GM23248 (cell line): ENCODE measurements at places on chromosomes 5 and 9. TPM values are rescaled to one million over a fixed set of nuclear protein-coding genes. Genes with fewer than 3 reads are reported as not detected.

IL31RA gene
- 0.89 TPM in 1 of 2 replicates, not detected in the other for total RNA-seq

DNA sequence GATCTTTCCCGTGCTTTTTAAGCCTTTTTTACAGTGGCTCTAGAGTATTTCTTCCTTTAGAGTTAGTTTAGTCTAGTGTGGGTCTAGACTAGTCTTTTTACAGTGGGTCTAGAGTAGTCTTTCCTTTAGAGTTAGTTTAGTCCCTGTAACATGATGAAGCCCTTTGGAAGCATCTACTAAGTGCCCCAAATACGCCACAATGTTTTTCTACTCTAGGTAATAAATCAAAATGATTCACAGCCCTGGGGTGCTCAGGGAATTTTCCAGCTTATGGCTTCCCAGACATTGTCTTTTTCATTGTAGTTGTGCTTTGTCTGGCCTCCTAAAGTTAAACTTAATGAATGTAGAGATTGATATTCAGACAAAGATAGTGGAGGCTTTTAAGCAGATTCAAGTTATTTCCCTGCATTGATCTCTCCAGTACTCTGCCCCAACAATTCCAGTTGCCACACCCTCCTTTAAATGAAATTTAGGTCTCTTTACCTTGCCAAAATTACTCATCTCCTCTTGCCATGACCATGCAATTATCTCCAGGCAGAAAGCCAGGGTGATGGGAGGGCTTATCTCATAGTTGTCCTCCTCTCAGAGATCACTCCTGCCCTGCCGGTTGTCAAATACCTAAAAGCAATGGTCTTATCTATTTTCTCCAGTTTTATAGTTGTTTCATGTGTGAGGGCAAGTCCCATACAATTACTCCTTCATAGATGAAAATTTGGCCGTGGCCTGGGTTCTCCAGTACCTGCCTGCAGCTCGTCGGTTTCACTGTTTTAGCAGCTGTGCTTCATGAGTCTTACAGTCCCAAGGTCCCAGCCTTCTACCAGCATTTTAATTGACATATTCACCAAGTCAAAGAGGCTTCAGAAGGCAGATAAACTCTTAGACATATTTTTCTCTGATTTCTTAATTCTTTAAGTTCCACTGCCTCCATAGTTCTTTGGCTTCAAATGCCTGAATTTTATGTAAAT is 794.0 kb upstream of the COX7C start:
- H3K27ac ChIP-seq = no peak overlapping the region
- H3K27me3 ChIP-seq = no peaks in the 10 kb centered on the region
- H3K4me3 ChIP-seq = no peak overlapping the region
- no peaks in the 10 kb centered on the region for H3K36me3 ChIP-seq
- DNase-seq = no peak

GRCh38 chr9:86843206-86843605 is 104.1 kb downstream of the GAS1 start:
- H3K36me3 ChIP-seq = no peaks in the 10 kb centered on the region
- DNase-seq = no peak
- H3K27me3 ChIP-seq = no peaks in the 10 kb centered on the region
- H3K27ac ChIP-seq = no peak overlapping the region
- no peaks in the 10 kb centered on the region; the same call in 1 of the 2 replicates for H3K4me1 ChIP-seq
- H3K4me3 ChIP-seq = no peak overlapping the region

- H3K27me3 ChIP-seq = no peaks in the 10 kb centered on the region
- H3K4me1 ChIP-seq = peaks cover 13% of the 10 kb centered on the region
- no peak overlapping the region for H3K4me3 ChIP-seq
- no peak overlapping the region for H3K27ac ChIP-seq
- no peaks in the 10 kb centered on the region for H3K36me3 ChIP-seq
Measured at GRCh38 chr9:37908283-37908682, 4.4 kb upstream of the SLC25A51 start.

WDR38 gene
- not detected in 2 replicates for total RNA-seq

CDKN2B-AS1 gene
- total RNA-seq = 1.3 and 4.1 TPM in 2 replicates

PCDHB6 gene
- total RNA-seq = 0.22 and 0.38 TPM in 2 replicates

DNA sequence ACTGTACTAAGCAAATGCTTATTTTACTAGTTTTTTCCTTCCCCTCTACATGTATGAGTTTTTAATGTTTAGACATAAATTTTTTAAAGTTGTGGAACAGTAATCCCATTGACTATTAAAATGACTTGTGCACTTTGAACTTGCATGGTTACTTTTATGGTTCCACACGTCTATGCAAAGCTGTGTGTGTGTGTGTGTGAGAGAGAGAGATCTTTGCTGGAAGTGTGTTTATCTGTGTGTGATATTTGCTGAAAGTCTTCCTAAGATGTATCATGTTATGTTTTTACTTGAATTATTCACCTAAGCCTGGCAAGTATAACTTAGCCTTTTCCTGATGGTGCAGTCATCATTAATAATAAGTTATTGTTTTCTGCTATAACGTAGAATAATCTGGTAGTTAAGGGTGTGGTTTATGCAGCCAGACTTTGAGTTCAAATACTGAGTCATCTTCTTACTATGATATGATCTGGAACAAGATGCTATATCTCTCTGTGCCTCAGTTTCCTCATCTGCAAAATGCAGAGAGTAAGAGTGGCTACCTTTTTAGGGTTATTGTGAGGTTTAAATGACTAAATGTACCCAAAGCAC is 138.6 kb downstream of the SMARCA2 start:
- no peak overlapping the region for H3K27ac ChIP-seq
- peak; percentile 15 for DNase-seq
- peaks cover 9% of the 10 kb centered on the region for H3K4me1 ChIP-seq
- H3K27me3 ChIP-seq = no peaks in the 10 kb centered on the region
- H3K36me3 ChIP-seq = no peaks in the 10 kb centered on the region

DNA sequence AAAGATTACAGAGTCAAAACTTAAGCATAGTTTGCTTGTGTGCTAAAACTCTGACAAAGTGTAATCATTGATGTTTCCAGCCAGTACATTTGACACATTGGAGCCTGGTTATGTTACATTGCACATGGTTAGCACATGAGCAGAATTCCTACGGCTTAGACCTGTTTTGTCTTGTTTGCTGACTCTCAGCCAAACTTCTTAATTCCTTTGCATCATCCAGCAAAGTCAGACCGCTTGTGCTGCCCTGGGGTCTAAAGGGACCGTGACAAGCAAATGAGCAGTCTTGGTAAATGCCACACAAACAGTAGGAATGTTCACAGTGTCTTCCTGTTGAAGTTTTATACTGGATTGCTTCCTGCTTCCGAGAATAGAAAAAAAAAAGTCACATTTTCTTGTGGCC is 72.0 kb upstream of the ENTREP1 start:
- DNase-seq = peak; percentile 17
- no peaks in the 10 kb centered on the region for H3K4me1 ChIP-seq
- H3K27ac ChIP-seq = no peak overlapping the region
- H3K27me3 ChIP-seq = no peaks in the 10 kb centered on the region
- H3K36me3 ChIP-seq = no peaks in the 10 kb centered on the region

CAPSL gene
- total RNA-seq = 4.5 TPM in 1 of 2 replicates, not detected in the other

DNA sequence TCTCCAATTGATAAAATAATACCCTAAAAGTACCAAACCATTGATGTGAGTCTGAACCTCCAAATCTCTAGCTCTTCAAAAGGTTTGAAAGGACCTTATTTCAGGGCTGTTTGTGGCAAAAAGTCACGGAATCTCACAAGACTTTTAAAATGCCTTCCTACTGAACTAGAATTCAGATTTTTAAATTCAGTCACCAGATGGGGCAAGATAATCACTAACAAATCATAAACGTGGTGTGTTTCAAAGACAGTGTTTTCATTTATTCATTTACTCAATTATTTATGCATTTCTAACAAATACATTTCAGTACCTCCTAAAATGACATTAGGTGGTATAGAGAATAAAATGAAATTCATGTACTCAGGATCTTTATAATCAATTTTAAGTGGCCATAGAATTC is 68.2 kb upstream of the SMC2 start:
- H3K4me3 ChIP-seq = no peak overlapping the region
- peak; percentile 25 for DNase-seq
- no peaks in the 10 kb centered on the region for H3K27me3 ChIP-seq
- 0 out of 2 replicates have a peak, but pooled peaks cover 5% of the 10 kb centered on the region for H3K4me1 ChIP-seq
- no peaks in the 10 kb centered on the region for H3K36me3 ChIP-seq
- no peak overlapping the region for H3K27ac ChIP-seq

- DNase-seq = peak; percentile 60
- H3K4me1 ChIP-seq = peaks cover 12% of the 10 kb centered on the region; the same call in 1 of the 2 replicates
- no peaks in the 10 kb centered on the region for H3K27me3 ChIP-seq
- H3K4me3 ChIP-seq = no peak overlapping the region
Measured at GRCh38 chr5:31021181-31021624, 172.3 kb upstream of the CDH6 start.

GRCh38 chr9:20379804-20380225 is 242.5 kb downstream of the MLLT3 start:
- no peak overlapping the region for H3K27ac ChIP-seq
- no peaks in the 10 kb centered on the region for H3K27me3 ChIP-seq
- no peak for DNase-seq
- peaks cover 3% of the 10 kb centered on the region; the same call in 1 of the 2 replicates for H3K36me3 ChIP-seq
- H3K4me3 ChIP-seq = no peak overlapping the region

BTNL3 gene
- total RNA-seq = not detected in 2 replicates

ELOVL7 gene
- total RNA-seq = not detected in 2 replicates

- no peaks in the 10 kb centered on the region for H3K27me3 ChIP-seq
- H3K27ac ChIP-seq = no peak overlapping the region
- no peak for DNase-seq
- H3K36me3 ChIP-seq = no peaks in the 10 kb centered on the region
- no peaks in the 10 kb centered on the region for H3K4me1 ChIP-seq
- no peak overlapping the region for H3K4me3 ChIP-seq
Measured at GRCh38 chr5:11594021-11594420, 310.2 kb downstream of the CTNND2 start.

- no peak for DNase-seq
- H3K4me1 ChIP-seq = peaks cover 17% of the 10 kb centered on the region
- no peak overlapping the region for H3K4me3 ChIP-seq
- no peaks in the 10 kb centered on the region for H3K27me3 ChIP-seq
- no peak overlapping the region for H3K27ac ChIP-seq
- H3K36me3 ChIP-seq = peaks cover 56% of the 10 kb centered on the region
Measured at GRCh38 chr9:18703151-18703900, 229.4 kb downstream of the ADAMTSL1 start.

DNA sequence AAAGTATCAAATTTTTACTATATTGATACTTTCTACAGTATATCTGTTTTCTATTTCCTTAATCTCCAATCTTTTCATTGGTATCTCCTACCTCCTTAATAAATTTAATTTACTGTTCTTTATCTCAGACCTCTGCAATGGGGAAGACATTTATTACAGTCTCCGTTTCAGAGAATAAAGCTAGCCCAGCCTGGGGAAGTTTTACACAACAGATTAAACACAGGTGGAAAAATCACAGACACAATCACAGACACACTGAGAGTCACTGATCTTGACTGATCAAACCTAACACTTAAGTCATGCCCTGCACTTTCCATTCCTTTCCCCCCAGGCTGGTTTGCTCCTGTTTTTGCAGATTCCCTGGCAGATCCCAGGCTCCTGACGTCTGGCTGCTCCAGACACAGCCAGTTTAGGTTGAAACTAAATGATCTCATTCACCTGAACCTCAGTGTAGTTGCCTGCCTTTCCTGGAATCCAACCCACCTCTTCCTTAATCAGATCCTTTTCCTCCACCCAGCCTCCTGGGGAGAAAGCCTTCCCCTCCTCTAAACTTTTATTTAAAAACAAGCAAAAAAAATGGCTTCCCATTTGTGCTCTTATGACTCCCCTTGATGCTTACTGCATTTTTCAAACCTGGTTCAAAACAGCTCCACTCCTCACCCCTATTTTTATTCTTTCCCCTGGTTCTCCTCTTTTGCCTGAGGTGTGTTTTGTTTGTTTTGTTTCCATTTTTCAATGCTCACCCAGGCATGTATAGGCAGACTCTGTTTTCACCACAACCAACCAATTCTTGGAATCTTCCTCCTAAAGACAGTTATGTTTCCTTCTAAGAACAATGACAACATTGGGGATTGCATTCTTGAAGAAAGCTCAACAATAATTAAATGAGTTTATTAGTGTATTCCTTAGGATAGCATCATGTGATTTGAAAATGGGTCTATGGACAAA is 29.5 kb upstream of the OSMR start:
- H3K4me3 ChIP-seq = no peak overlapping the region
- H3K4me1 ChIP-seq = no peaks in the 10 kb centered on the region
- DNase-seq = no peak
- H3K36me3 ChIP-seq = peaks cover 9% of the 10 kb centered on the region; the same call in 1 of the 2 replicates
- no peak overlapping the region for H3K27ac ChIP-seq

- H3K27ac ChIP-seq = no peak overlapping the region
- H3K36me3 ChIP-seq = no peaks in the 10 kb centered on the region
- peak; percentile 49 for DNase-seq
- no peaks in the 10 kb centered on the region for H3K27me3 ChIP-seq
- peaks cover 12% of the 10 kb centered on the region; the same call in 1 of the 2 replicates for H3K4me1 ChIP-seq
Measured at GRCh38 chr9:4933177-4933576, 51.9 kb upstream of the JAK2 start.

AIF1L gene
- total RNA-seq = not detected in 2 replicates

- H3K4me1 ChIP-seq = peaks cover 22% of the 10 kb centered on the region
- H3K27ac ChIP-seq = no peak overlapping the region
- no peaks in the 10 kb centered on the region for H3K27me3 ChIP-seq
- H3K4me3 ChIP-seq = no peak overlapping the region
- no peaks in the 10 kb centered on the region for H3K36me3 ChIP-seq
- DNase-seq = no peak
Measured at GRCh38 chr9:16214677-16215352, 655.7 kb downstream of the BNC2 start.

CHMP5 gene
- 65.3 and 90.6 TPM in 2 replicates for total RNA-seq

DNA sequence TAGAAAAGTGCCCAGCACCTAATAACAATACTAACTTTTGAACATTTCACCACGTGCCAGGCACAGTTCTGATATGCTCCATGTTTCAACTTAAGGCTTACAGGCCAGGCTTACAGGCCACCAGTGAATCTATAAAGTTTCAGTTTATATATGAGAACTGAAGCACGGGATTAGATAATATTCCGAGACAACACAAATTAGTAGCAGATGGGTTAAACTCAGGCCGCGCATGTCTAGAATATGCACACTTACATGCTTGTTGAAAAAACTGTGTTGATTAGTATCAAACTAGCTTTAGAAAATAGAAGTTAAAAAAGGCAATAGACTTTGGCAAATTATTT is 587.9 kb downstream of the MTRR start:
- no peaks in the 10 kb centered on the region for H3K27me3 ChIP-seq
- H3K36me3 ChIP-seq = peaks cover 14% of the 10 kb centered on the region

LRRC14B gene
- total RNA-seq = not detected in 2 replicates

PRSS3 gene
- total RNA-seq = 15.1 and 30.7 TPM in 2 replicates

DNA sequence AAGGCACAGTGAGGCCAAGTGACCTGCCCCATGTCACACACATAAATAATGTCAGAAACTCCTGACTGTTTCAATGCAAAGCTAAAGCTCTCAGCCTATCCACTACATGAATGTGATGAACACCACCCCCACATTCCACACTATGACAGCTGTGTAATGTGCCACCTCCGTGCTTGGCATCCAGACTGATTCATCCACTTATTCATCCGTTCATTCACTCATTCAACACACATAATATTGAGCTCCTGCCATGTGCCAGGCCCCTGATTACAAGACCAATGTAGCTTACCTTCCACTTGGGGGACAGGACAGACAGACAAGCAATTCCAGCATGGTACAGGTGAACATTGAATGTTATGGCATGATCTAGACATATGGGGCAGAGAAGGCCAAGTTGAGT is 46.2 kb upstream of the FABP6 start:
- peak; percentile 66 for DNase-seq
- H3K4me1 ChIP-seq = peaks cover 10% of the 10 kb centered on the region
- no peaks in the 10 kb centered on the region for H3K27me3 ChIP-seq
- H3K4me3 ChIP-seq = no peak overlapping the region
- H3K36me3 ChIP-seq = no peaks in the 10 kb centered on the region
- H3K27ac ChIP-seq = no peak overlapping the region

TGFBR1 gene
- total RNA-seq = 73.9 and 75.1 TPM in 2 replicates

GRCh38 chr9:131276094-131276888 is at the start of gene FAM78A:
FAM78A (minus strand) TSS chr9:131276510; CDS start chr9:131276179, 331 bp downstream.
- peak; percentile 42 for DNase-seq
- H3K36me3 ChIP-seq = no peaks in the 10 kb centered on the region
- H3K27me3 ChIP-seq = peaks cover 8% of the 10 kb centered on the region; the same call in 1 of the 2 replicates
- peak within 1 kb of the TSS; percentile 81 for H3K4me3 ChIP-seq
- H3K27ac ChIP-seq = no peak within 1 kb of the TSS
